ENCODE measurements at places on chromosomes 6 and 20.

DNA sequence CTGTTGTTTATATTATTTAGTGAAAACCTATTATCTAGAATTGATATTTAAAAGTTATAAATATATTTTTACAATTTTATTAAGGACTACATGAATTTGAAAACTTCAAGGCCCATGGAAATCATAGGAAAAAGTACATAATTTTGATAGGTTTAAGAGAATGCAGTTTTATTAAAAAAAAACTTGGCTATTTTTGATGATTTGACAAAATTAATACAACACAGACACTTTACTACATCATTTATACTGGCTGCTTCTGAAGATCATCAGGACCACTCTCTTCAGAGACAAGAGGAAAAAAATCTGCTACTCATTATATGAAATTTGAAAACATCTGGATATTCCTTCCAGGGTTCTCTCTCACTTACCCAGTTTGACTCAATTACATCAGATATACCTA, 637.7 kb downstream of the BCKDHB start:
- no peak for DNase-seq

- no peak for DNase-seq
Observed at GRCh38 chr6:18485660-18486435, 98.7 kb downstream of the RNF144B start.

DNA sequence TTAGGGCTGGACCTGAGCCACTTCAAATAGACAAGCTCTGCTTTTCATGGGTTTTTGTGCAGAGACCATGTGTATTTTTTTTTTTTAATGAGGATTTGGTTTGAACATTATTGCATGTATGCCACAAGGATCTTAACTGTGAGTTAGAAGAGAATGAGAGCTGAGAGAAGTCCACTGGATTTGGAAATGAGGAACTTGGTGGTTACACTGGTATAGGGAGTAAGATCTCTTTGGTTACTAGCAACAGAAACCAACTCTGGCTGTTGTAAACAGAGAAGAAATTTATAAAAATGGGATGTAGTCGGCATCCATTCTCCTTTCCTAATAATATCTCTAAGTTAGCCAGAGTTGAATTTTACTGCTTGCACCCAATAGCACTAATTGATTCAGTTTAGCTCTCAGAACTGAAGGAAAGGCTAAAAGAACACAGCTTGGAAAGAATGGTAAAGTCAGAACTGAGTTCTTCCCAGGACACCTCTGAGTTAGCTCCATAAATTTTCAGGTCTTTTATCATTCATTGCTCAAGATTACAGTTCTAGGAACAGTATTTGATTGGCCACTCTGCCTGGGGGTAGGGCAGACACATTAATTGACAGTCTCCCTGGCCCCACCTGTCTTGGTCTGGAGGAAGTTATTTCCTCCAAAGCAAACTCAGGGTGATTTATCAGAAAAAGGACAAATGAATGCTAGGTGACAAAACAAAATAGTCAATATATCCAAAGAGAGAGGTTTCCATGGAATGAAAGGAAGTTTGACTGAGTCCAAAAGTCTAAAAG, 3.9 kb upstream of the WFDC2 start:
- DNase-seq = no peak

DNA sequence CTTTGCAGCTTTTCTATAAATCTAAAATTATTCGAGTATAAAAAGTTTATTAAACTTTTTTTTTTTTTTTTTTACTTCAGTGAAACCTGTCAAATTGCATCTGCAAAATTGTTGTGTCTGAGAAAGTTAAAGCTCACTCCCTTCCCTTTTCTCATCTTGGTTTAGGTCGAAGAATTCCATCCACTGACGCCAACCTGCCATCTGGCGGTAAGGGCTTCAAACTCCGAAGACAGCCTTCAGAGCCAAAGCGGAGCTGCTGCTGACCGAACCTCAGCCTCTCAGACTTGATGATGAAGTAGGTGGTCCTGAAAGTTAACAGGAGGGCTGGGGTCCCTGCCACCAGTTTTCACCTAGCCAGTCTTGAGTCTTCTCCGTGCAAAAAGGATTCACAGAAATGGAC, 29.6 kb upstream of the VAPB start:
- DNase-seq = no peak

DNA sequence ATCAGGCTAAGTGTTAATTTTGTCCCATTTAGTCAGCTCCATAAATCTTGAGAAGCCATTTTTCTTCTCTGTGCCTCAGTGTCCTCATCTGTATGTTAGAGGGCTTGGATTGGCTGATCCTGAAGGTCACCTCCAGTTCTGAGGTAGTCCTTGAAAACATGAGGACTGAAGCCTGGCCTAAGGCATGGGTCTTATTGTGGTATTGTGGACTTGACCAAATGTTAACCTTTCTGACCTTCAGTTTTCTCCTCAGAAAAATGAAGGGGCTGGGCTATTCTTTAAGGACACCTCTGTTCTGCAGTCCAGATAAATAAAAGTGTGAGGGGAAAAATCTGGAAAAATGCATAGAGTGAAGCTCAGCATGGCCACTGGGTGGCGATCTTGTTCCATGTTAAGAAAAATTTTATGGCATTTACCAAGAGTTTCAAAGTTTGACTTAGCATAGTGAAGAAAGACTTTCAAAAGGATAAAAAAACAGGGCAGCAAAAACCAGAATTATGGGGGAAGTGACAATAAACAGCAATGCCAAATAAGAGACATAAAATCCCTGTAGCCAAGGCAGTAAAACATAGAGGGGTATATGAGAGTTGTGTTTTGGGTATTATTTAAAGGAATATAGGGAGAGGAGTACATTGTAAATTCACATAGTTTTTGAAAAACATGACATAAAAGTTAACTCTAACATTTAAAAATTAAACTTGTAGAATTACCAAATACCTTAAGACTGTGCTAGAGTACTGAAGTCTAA, 13.2 kb upstream of the TFB1M start:
- peak; percentile 26 for DNase-seq

GRCh38 chr6:37210313-37210968, 40.5 kb downstream of the PIM1 start:
- DNase-seq = peak; percentile 68

GRCh38 chr6:66032626-66033025, 325.6 kb upstream of the EYS start:
- no peak for DNase-seq

DNA sequence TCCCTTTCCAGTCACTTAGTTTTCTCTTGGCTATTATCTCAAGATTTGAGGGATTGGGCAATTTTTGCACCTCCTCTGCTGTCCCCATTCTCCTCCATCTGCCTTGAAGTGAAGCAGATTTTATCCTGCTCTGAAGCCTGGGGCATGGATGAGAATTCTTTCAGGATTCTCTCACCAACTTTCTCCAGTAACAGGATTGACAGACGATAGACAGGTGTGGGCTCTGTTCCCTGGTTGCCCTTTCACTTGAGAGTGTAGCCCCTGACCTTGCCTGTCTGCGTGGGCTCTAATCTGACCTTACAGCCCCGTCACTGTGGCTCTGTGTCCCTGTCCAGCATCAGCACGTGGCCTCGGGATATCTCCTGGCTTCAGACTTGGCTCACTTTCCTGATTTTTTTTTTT, 27.1 kb downstream of the CDYL start:
- no peak for DNase-seq

- no peak for DNase-seq
Observed at GRCh38 chr6:2861060-2861821, 19.6 kb upstream of the SERPINB1 start.

DNA sequence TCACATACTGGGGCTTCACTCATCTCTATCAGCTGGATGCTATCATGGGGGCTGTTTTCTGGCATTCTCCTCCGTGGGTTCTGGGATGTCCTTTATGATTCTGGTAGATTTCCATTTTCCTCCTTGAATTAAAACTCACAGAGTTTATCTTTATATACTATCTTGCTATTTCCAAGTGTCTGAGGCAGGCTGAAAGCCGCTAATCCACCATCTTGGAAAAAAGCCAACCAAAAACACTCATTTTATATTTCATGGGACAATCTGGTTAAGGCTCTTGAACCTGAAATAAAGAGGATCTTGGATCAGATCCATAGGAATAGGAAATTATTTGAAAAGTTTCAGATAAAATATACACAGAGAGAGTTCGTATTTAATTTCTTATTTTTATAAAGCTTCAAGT, 86.0 kb downstream of the AFG1L start:
- no peak for DNase-seq

- no peak for DNase-seq
Observed at GRCh38 chr20:51098284-51098810, 75.4 kb upstream of the KCNG1 start.

DNA sequence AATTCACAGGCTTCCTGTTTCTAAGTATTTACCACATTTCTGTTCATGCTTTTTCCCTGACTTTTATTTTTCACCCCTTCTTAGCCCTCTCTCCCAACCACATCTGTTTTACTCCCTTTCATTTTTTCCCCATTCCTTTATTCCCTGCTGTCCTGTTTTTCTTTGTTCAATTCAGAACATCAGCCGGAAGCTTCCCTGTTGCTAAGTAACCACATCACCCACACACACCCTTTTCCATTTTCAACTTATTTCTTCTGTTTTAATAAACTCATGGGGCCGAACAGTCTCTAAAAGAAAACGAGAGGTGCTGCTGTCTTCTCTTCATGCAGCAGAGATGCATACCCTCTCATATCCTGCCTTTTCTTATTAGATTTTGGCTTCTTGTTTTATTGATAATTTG, 53.5 kb upstream of the CEP85L start:
- DNase-seq = no peak

DNA sequence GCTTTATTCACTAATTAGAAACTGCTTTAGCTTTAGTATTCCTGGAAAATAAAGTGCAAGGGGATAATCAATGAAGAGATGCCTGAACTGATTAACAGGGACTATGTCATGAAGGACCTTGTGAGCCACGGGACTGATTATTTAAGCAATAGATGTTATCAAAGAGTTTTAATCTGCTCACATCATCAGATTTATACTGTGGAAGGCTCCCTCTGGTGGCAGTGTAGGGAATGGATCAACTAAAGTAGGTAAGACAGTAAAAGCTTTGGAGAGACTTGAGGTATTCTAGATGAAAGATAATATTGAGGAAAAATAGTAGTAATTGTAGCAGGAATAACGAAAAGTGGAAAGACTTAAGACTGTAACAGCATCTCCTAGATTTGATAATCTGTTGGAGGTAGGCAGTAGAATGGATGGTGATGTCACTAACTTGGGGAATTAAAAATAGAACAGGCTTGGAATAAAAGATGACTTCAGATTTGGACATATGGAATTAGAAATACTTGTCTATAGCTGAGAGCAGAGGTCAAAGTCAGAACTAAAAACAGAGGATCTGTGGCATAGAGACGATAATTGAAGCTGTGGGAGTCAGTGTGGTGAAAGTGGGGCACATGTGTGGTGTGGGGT, 80.3 kb upstream of the HTR1E start:
- no peak for DNase-seq

GRCh38 chr20:46458866-46459750, 52.7 kb upstream of the ELMO2 start:
- DNase-seq = no peak

GRCh38 chr6:72654071-72654621, 32.3 kb downstream of the KCNQ5 start:
- no peak for DNase-seq

- DNase-seq = no peak
Observed at GRCh38 chr6:163438940-163439335, 24.4 kb downstream of the QKI start.

DNA sequence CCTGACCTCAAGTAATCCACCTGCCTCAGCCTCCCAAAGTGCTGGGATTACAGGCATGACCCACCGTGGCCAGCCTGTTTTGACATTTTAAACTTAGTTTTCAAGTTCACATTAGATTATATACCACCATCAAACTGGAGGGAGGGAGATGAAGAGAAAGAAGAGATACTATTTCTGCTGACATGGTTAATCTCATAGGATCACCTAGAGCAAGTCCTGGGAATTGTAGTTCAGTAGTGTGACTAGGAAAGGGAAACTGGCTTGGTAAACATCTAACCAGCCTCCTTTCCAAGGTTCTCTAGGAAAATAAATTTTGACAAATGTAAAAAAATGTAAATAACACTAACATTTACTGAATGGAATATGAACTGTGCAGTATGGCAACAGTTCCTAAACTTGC, 120.5 kb upstream of the ASCC3 start:
- DNase-seq = no peak

GRCh38 chr20:53104884-53105283, 132.7 kb downstream of the TSHZ2 start:
- no peak for DNase-seq

DNA sequence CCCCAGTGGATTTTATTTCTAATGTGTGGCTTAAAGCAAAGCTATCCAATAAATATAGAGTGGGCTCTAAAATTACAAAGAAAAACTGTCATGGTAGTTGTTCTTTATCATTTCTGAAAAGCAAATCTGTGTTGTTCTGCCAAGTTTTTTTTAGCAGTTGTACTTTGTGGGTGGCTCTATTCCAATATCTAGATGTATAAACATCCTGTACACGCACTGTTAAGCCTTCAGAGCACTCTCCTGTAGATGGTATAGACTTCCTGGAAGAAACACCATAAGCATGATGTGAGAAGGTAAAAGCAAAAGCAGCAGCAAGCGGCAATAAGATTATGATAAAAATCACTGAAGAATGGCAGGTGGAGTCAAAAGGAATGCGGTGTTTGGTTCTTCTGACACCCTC, 21.5 kb upstream of the TMEM30A start:
- no peak for DNase-seq

DNA sequence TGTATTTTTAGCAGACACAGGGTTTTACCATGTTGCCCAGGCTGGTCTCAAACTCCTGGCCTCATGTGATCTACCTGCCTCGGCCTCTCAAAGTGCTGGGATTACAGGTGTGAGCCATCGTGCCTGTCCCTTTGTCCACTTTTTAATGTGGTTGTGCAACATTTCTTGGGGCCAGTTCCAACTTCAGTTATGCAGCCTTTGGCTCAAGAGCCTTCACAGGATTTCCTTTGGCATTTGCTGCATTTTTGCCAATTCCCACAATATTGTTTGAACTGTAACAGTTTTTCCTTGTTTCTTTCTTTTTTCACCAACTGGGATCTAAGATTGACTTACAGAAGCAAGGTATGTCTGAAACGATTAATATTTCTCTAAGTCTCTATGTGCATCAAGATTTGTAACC, 63.6 kb downstream of the EDN1 start:
- no peak for DNase-seq

- DNase-seq = no peak
Observed at GRCh38 chr6:136037876-136038460, 186.5 kb downstream of the PDE7B start.

DNA sequence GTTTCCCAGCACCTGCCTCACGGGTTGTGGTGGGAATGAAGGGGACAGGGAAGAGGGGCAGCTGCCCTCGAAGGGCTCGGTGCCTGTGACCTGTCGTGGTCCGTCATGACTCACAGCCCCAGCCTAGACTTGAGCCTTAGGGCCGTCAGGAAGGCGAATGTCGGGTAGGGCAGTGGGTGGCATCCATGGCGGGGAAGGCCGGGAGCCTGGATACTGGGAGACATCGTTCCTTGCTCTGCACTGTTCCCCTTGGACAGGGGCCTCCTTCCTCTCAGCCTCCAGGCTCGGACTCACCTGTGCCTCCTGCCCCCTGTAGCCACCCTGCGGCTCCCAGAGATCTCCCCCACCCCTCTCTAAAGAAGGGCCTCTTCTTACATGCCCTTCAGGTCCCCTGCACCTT, 52.2 kb upstream of the APCDD1L start:
- no peak for DNase-seq

Measured in stimulated activated CD8-positive, alpha-beta memory T cell treated with anti-CD3 and anti-CD28 coated beads, Interleukin-7, amount 100 ng/mL, for 1 hour (primary cell).